ENCODE measurements at places on chromosomes 12 and 14.

DNA sequence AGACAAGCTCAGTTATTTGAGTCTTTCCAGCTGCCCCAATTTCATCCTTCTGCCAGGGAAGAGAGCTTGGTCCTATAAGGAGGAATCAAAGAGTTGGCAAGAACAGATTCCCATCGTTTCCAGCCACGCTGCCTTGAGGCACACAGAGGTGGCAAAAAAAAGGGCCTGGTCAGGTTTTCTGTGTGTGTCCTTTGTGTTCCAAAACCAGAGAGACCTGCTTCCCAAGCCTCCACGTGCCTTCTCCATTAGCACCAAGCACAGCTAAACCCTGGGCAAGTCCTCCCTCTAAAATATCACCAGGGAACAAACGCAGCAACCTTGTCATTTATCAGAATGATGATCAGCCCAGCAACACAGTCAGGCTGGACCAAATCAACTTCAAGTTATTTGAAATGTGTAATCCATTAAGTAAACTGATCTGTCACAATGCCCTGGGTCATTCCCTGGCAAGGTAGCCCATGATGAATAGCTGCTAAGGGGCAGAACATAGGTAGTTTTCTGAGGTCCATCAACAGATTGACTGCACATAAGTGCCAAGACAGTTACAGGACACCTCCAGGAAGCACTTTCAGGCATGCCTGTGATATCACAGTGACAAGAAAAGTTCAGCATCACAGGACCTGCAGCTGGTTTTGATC is 28.6 kb upstream of the C12orf42 start:
- no peak for DNase-seq

DNA sequence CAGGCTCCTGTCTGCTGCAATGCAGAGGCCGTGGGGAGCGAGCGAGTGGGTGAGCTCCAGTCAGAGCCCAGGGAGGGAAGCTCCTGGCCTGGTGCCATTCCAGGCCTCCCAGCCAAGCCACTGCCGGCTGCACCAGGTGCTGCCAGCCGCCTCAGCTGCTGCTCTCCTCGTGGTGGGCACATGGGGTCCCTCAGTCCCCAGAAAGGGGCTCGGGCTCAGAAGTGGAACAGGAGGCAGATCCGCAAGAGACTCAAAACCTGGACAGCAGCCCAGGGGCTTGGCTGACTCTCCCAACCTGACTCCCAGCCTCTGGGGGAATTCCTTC is 2.4 kb downstream of the ABCB9 start:
- DNase-seq: no peak

DNA sequence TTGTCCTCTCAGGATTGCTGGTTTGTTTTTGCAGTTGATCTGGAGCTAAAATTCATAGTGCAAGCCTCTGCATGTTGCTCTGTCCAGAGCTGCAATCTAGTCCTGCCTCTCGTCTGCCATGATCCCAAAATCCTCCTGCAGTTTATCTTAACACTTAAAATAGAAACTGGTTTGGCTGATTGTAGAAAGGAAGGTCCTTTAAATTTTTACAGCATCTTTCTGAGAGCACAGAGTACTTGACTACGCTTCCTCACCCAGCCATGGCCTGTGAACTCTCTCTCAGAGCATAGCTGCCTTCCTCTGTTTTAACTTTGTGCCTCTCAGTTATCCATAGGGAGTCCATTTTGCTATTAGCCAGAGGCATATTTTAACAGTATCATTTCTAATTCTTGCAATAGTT is 877.1 kb downstream of the C12orf50 start:
- DNase-seq: no peak

- DNase-seq: no peak
These were observed 161.2 kb downstream of the METTL25 start for GRCh38 chr12:82519510-82519909.

GRCh38 chr14:20578325-20578724 is 9.5 kb downstream of the RNASE11 start:
- DNase-seq: no peak

DNA sequence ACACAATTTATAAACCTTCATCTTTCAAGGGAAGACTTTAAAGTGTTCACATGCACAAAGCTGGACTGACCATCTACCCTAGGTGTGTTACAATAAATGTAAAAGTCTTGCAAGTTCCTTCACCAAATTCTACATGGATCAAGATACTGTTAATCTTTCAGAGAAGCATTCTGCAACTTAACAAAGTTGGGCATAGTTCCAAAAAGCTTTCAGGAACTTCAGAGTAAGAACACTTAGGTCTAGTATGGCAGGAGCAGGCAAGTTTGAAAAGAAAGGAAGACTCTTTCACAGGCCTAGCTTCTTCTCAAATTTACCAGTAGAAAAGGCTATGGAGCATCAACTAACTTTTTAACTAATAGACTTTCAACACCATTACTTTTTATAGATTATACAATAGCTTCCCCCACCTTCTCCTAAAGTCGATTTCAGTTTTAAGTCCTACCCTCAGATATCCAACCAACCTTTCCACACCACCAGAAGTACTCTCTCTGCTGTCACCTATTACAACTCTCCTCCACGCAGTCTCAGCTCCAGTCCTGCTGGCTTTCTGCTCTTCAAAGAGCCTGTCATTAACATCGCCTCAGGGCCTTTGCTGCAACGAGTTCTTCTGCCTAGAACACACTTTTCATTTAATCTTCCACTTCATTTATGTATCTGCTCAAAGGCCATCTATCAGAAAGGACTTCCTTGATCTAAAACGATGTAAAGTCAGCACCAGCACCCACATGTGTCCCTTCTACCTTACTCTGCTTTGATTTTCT is 333.9 kb downstream of the CEP128 start:
- DNase-seq: no peak

All from activated T-cell treated with anti-CD3 and anti-CD28 coated beads for 1 hour (primary cell).